ENCODE measurements at places on chromosomes 4 and X. TPM values are rescaled to one million over a fixed set of nuclear protein-coding genes. Genes with fewer than 3 reads are reported as not detected.

DNA sequence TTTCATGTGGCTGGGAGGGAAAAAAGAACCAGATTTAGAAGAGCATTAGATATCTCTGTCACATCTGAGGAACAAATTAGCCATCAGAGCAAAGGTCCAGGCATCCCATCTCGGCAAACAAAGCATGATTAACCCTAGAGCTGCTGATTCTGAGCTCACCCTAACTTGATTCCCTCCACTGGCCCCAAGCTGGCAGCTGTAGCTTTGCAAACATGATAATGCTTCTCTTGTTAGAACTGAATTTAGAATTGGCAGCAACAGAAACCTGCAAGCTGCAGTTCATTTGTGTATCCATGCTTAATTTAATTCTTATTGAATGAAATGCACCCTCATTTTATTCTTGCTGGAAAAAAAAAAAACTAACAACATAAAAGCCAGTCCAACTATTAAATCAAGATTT is 289.2 kb downstream of the IL1RAPL1 start:
- no peak for DNase-seq
- no peaks in the 10 kb centered on the region for H3K4me1 ChIP-seq
- H3K36me3 ChIP-seq: no peaks in the 10 kb centered on the region
- no peak overlapping the region for H3K27ac ChIP-seq

GRCh38 chrX:110212299-110212698 is 105.6 kb downstream of the AMMECR1 start:
- no peak overlapping the region for H3K4me3 ChIP-seq
- no peak overlapping the region for H3K27ac ChIP-seq
- DNase-seq: no peak
- no peaks in the 10 kb centered on the region for H3K4me1 ChIP-seq
- no peaks in the 10 kb centered on the region for H3K27me3 ChIP-seq
- no peaks in the 10 kb centered on the region for H3K36me3 ChIP-seq

The SCML2 gene
- not detected for total RNA-seq

- peak; percentile 51 for DNase-seq
- H3K27me3 ChIP-seq: no peaks in the 10 kb centered on the region
- no peaks in the 10 kb centered on the region for H3K36me3 ChIP-seq
- peak overlapping the region; percentile 70 for H3K27ac ChIP-seq
Observed at GRCh38 chrX:70132224-70132623, 1.0 kb upstream of the IGBP1 start.

GRCh38 chr4:21012851-21013331 is 312.6 kb downstream of the PACRGL start:
- DNase-seq: no peak
- no peaks in the 10 kb centered on the region for H3K4me1 ChIP-seq
- H3K27ac ChIP-seq: no peak overlapping the region
- H3K36me3 ChIP-seq: no peaks in the 10 kb centered on the region
- H3K4me3 ChIP-seq: no peak overlapping the region

DNA sequence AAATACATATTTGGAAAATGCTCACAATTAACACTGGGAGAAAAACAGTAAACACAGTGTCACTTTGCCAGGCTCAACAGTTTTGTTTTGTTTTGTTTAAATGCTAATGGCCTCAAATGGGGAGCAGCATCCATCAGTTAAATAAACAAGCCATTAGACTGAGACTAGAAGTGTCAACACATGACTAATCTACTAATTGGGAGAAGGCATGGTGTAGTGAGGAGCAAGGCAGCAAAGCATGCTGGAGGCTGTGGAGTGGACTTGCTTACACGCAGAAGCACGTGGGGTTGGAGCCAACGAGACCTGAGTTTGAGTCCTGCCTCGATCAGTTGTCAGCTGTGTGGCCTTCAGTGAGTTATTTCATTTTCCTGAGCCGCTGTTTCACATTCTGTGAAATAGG is 29.0 kb downstream of the UTP14A start:
- no peaks in the 10 kb centered on the region for H3K36me3 ChIP-seq
- H3K27me3 ChIP-seq: no peaks in the 10 kb centered on the region
- peaks cover 5% of the 10 kb centered on the region for H3K4me1 ChIP-seq
- no peak for DNase-seq
- no peak overlapping the region for H3K4me3 ChIP-seq

The STARD8 gene
- total RNA-seq: not detected

DNA sequence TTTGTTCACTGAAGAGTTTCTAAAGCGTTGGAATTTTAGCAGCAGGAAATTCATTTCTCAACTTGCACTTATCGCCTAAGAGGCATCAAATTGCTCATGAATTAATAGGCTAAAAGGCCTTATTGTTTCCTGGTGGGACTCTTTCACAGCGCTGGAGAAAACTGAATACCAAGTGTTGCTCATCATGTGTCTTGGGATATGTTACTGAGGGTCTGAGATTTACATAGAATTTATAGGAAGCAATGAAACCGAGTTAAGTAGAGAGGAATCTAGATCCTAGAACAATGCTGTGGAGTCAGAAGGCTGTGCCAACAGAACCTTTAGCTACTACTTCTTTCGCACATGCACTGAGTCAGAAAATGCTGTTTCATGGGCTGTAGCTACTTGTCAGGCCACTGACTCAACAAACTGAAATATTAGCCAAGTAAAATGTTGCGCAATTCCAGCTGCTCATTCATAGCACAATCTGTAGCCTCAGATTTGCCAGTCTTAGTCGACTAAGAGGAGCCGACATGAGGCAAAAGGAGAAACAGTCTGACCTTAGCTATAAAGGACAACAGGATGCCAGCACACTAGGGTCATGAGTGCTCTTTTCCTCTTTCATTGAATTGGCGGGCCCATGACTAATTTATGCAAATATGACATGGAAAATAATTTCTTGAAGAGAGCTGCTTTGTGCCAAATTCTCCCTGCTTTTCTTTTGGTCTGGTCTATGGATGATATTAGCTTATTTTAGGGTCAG is 35.9 kb upstream of the CXCL8 start:
- no peak for DNase-seq
- no peak overlapping the region for H3K4me3 ChIP-seq
- H3K36me3 ChIP-seq: no peaks in the 10 kb centered on the region
- no peaks in the 10 kb centered on the region for H3K4me1 ChIP-seq

DNA sequence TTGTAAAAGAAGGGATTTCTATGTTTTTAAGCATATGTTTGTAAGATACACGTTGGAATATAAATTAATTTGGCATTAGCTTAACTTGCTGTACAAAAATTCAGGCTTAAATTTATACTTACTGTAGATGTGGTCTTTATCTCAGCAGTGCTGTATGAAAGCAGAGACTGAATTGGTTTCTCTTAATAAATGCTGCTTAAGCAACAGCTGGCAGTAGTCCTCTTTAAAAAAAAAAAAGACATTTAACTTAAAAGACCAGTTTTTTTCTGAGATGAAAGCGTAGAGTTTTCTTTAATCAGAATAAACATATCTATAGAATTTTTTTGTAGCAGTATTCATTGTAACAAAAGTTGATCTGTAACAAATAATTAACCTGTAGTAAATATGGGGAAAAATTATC is 124.6 kb downstream of the RAP1GDS1 start:
- no peaks in the 10 kb centered on the region for H3K27me3 ChIP-seq
- peaks cover 28% of the 10 kb centered on the region for H3K4me1 ChIP-seq
- peaks cover 16% of the 10 kb centered on the region for H3K36me3 ChIP-seq
